ENCODE measurements at places on chromosomes 6 and 20.
A peak's percentile ranks its signal among the peaks of the same experiment; 100 is the strongest.

DNA sequence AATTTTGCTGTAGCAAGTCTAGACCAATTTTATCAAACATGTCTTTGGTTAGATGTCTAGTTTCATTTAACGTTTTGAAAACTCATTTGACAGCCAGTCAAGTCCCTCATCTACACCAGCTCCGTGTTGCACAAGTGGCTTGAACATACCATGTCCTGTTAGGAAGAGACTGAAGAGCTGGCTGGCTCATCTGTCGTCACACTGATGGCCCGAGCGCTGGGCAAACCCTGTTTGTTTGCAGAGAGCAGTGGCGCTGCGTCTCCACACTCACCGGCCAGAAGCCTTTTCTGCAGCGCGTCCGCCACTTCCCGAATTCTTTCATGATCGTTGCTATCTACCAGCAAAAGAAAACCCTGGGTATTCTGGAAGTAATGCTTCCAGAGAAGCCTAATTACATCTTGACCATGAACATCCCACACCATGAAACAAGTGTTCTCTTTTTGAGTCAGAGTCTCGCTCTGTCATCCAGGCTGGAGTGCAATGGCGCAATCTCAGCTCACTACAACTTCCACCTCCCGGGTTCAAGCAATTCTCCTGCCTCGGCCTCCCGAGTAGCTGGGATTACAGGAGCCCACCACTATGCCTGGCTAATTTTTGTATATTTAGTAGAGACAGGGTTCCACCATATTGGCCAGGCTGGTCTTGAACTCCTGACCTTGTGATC lies 10.7 kb upstream of the TCFL5 start:
- DNase-seq: no peak

DNA sequence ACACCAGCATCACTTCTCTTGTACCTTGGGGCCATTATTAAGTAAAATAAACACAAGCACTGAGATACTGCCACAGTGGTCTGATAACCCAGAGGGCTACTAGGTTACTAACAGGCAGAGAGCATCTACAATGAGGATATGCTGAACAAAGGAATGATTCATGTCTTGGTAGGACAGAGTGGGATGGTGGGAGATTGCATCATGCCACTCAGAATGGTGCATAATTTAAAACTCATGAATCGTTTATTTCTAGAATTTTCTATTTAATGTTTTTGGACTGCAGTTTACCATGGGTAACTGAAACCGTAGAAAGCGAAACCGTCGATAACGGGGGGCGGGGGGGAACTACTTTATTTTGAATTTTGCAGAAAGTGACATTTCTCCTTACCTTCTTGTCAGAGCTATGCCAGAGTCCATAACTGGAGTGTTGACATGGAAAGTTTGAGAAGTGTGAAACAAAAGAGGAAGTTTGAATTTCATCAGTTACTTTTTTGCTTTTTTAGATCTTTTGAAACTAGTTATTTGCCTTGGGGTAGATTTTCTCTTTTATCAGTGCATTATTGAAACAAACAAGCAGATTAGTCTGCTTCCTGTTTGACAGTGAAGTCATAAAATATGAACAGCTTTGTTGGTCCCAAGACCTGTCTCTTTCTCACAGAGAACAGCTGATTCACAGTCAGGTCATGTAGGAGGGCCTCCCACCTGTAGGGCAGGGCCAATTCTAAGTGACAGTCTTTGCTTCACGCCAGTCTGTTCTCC lies 124.9 kb downstream of the KLHL32 start:
- no peak for DNase-seq

- peak; percentile 89 for DNase-seq
These were observed 227.6 kb upstream of the PRSS16 start for GRCh38 chr6:27019651-27020552.

DNA sequence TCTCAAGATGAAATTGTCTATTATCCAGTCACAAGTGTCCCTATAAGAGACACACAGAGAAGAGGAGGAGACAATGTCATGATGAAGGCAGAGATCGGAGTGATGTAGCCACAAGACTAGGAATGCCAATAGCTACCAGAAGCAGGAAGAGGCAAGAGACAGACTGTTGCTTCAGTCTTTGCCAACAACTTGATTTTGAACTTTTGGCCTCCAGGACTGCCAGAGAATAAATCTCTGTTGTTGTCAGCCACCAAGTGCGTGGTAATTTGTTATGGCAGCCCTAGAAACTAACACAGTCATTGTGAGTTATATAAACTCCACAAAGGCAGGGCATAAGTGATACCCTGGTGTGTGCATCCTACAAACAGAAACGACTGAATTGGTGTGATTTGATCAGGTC lies 517.0 kb downstream of the BTBD3 start:
- no peak for DNase-seq

DNA sequence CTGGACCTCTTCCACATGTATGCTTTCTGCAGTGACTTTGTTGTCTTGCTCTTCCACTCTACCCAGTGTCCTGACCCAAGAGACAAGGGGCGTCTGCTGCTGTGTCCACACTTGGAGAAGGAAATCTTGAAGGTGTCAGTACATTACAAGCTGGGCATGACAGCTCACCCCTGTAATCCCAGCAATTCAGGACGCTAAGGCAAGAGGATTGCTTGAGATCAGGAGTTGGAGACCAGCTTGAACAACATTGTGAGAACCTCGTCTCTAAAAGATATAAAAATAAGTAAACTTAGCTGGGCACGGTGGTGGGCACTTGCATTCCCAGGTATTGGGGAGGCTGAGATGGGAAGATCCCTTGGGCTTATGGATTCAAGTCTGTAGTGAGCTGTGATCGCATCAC lies 5.8 kb upstream of the HLA-B start:
- no peak for DNase-seq

DNA sequence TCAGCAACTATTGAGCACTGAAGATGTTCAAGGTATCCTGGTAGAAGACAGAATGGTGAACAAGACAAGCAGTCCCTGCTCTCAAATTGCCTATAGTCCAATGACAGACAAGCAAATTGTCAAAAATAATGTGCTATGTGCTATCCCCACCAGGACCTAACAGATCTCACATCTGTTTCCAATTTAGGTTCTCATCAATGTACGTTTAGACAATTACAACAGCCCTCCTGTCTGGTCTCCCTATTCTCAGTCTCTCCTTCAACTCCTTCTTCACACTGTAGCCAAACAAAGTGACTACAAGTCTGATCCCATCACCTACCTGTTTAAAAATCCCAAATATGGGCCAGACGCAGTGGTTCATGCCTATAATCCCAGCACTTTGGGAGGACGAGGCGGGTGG lies 7.5 kb downstream of the TAPBP start:
- DNase-seq: no peak

DNA sequence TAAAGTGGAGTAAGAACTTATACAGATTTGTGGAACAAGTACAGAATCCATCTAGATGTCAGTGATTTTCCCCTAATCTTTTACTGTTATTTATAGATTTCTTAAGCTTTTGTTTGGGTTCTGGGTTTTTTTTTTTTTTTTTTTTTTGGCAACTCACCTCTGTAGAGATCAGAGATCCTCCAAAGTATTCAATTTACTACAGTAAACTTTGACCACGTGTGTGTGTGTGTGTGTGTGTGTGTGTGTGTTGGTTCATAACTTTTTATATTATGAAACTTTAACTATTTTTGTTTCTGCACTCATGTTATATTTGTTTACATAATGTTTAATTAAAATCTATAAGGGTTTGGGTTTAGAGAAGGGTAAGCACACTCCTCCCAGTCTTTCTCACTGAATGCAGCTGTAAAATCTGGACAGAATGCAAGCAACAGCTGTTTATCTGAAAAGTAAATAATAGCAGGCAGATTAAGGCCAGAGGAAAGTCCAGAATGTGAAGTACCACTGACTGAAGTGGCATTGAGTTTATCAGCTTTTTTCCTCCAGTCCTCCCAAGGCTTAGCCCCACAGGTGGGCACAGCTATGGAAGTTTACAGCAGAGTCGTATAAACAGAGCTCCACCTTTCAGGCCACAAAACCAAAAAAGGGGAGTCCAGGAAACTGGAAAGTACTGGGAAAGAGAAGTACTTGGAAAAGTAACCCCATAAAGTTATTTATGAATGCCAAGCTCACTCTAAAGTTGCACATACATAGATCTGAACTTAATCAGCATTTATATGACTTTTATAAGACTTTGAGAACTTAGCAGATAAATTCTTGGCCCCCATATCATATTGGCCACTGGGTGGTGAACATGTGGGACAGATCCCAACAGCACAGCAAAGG lies 43.0 kb upstream of the CD2AP start:
- no peak for DNase-seq

GRCh38 chr6:145845557-145845956 lies 31.0 kb upstream of the FBXO30 start:
- peak; percentile 9 for DNase-seq

GRCh38 chr6:14354919-14355572 lies 237.5 kb downstream of the CD83 start:
- peak; percentile 94 for DNase-seq

DNA sequence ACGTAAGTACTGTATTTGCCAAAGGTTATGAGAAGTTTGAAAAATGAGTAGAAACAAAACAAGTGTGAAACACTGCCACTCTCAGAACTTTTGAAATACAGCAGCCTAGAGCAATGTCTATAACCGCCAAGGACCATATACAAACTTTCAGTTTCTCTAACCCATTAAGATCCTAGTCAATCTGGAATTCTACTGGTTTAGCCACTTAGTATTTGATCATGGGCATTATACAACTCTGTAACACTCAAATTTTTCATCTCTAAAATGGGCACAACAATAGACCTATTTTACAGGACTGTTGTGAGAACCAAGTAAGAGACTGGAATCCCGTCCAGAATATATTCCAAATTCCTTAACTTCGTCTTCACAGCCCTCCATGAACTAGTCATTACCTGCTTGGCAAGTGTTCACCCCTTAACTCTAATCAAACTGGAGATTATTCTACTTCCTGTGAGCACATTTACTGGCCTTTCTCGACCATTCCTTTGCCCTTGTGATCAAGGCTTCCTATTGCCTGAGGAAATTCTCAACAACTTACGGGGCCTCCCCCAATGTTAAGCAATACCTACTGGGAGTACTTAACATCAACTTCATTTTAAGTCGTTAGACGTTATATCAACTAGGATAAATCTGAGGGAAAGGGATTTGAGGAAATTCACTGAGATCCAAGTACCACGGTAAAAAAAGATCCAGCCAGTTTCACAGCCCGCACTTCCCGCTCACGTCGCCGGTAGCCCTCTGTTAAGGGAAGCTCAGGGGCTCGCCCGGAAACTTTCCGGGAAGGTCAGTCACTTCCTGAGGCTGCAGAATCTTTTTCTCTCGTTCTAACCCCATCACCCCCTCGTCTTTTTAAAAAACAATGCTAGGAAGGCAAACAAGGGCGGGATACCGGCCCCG lies 1.1 kb downstream of the EIF2S2 start:
- peak; percentile 50 for DNase-seq

- no peak for DNase-seq
These were observed 11.5 kb upstream of the ALDH8A1 start for GRCh38 chr6:134961366-134961765.

- no peak for DNase-seq
These were observed 22.5 kb upstream of the CST3 start for GRCh38 chr20:23659989-23660837.

DNA sequence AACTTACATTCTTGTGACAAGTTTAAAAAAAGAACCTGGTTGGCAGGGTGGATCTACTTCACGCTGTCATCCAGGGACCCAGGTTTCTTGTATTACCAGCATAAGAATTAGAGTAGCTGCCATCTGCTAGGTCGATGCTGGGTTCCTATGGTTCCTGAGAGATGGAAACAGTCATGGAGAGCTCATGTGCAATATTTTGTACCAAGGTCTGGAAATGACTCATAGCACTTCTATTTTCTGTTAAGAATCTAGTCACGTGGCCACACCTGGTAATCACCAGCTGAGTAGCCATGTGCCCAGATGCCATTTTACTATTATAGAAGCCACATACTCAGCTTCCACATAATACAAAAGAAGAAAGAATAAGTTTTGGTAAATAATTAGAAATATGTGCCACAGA lies 171.3 kb downstream of the CD83 start:
- DNase-seq: no peak

DNA sequence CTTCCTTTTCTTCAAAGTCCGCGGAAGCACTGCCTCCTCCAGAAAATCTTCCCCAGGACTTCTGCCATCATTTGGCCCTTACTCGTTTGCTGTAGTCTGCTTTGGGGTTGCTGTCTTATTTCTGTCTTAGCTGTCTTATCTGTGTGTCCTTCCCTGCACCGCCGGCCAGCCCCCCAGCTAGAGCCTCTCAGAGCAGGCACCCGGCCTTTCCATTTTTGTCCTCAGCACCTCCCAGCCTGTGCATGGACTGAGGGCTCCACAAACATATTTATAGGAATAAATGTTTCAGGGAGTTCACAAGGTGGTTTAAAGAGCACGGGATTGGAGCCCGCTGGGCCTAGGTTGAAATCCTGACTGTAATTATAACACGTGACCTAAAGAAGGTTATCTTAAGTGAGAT lies 8.1 kb downstream of the GLP1R start:
- no peak for DNase-seq

DNA sequence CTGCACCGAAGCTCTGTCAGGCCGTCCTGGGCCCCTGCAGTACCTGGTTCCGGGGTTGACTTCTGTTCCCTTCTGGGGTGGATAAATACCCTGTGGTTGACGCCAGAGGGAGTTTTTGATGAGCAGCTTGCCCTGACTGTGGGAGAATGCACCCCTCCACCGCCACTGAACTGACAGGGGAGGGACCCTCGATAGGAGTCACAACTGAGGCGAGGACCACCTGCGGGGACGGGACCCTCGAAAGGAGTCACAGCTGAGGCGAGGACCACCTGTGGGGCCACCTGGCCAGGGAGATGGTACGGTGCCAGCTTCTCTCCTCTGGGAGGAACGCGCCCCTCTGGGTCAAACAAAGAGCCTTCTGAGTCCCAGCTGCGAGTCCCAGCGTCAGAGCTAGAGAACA lies 100.1 kb upstream of the FRMD1 start:
- no peak for DNase-seq

DNA sequence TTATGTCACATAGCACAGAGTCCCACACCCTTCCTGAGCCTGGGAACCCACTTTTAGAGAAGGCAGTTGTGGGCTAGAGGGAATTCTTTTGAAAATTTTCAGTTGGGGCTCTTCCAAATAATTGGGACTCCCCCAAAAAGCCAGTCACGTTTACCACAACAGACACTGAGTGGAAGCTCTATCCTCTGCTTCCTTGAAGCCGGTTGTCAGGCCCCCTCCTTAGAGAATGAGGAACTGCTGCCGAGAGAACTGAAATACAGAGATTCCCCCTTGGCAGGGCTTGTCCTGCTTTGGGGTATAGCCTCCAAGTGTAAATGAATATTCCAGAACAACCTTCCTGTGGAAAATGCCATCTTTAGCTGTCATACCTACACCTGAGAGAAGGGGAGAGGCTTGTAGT lies 2.7 kb upstream of the JAG1 start:
- no peak for DNase-seq

GRCh38 chr6:105786890-105787655 lies 299.1 kb upstream of the PRDM1 start:
- no peak for DNase-seq

- DNase-seq: no peak
These were observed 34.6 kb upstream of the HLA-G start for GRCh38 chr6:29793036-29793356.

DNA sequence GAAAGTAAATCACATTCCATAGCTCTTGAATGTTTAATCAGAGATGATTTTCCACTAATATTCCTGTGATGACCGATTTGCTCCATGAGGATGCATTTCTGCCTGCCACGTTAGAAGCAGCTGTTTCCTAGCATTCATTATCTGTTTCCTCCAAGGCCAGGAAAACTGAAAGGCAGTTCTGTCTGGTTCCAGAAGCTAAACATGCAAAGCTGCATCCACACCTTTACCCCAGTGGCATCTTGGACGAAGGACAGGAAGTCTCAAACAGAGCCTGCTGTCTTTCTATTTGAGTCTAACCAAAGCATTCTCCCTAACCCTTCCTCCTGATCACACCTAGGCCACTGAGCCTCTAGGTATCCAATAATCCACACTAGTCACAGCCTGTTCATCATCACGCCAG lies 27.6 kb downstream of the CNKSR3 start:
- DNase-seq: no peak

All from fibroblast of skin of right biceps (primary cell).